ENCODE measurements at places on chromosomes 7 and 10. TPM values are rescaled to one million over a fixed set of nuclear protein-coding genes. Genes with fewer than 3 reads are reported as not detected.

Gene HOXA5
- total RNA-seq, result 11.5 TPM

GRCh38 chr10:90418869-90419652, 438.8 kb downstream of the HTR7 start:
- H3K36me3 ChIP-seq, result no peaks in the 10 kb centered on the region
- H3K27ac ChIP-seq, result no peak overlapping the region

Gene ABCB4
- 0.06 TPM for total RNA-seq

Gene FAM25C
- total RNA-seq, result not detected

DNA sequence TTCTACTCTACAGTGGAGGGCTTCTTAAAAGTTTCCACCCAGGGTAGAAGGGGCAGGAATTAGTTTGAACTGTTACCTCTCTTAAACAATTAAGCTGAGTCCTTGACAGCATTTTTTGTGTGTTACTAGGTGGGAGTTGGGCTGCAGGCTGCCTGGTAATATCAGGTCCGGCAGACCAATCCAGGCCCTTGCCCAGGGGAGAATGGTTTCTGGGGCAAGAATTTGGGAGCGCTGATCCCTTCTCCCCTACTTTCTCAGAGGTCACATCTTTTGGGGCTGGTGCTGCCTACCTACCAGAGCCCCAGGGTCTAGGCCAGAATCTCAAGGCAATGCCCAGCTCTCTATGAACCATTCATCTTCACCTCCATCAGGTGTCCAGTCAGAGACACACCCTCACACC, 1.6 kb downstream of the PPRC1 start:
- no peak for DNase-seq
- H3K4me1 ChIP-seq, result peaks cover 37% of the 10 kb centered on the region
- no peaks in the 10 kb centered on the region for H3K27me3 ChIP-seq
- no peak overlapping the region for H3K27ac ChIP-seq

DNA sequence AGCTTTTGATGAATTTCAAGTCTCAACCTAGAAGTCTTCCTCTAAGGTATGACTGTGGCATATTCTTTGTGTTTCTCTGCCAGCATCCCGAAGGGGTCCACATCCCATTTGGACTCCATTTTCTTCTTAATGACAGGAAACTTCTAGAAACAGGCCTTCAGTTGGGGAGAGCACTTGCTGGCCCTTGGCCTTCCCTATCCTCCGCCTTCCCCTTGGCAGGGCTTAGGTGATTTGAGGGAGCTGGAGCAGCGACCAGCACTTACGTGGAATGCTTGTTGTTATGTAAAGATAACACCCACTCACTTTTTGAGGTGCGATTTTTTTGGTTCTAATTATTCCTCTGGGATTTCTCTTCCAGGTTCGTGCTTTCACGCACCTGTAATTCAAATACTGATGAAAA, 42.9 kb upstream of the ZNF716 start:
- no peak overlapping the region for H3K4me3 ChIP-seq
- no peaks in the 10 kb centered on the region for H3K36me3 ChIP-seq
- no peak overlapping the region for H3K27ac ChIP-seq
- no peaks in the 10 kb centered on the region for H3K27me3 ChIP-seq
- no peak for DNase-seq
- no peaks in the 10 kb centered on the region for H3K4me1 ChIP-seq

Gene NME8
- total RNA-seq, result not detected

Gene SMO
- 2.7 TPM for total RNA-seq

DNA sequence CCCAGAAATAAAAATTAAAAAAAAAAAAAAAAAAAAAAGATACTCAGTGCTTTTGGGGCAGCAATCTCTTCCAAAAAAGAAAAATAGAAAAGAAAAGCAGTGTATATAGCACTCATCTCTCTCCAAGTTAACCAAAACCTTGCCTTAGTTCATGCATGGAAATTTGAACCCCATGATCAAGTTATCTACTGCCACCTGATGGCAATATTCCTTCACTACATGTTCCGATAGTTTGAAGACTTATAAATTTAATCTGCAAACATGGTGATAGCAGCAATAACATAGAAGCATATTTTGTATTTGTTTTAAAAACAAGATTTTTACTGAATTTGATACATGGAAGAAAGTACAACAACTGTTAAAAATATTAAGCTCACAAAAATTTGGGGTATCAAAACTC, 48.6 kb upstream of the SLIT1 start:
- no peak overlapping the region for H3K27ac ChIP-seq
- DNase-seq, result no peak
- H3K4me1 ChIP-seq, result no peaks in the 10 kb centered on the region
- H3K4me3 ChIP-seq, result no peak overlapping the region
- H3K36me3 ChIP-seq, result peaks cover 30% of the 10 kb centered on the region
